ENCODE measurements at places on chromosomes 13 and 19.

DNA sequence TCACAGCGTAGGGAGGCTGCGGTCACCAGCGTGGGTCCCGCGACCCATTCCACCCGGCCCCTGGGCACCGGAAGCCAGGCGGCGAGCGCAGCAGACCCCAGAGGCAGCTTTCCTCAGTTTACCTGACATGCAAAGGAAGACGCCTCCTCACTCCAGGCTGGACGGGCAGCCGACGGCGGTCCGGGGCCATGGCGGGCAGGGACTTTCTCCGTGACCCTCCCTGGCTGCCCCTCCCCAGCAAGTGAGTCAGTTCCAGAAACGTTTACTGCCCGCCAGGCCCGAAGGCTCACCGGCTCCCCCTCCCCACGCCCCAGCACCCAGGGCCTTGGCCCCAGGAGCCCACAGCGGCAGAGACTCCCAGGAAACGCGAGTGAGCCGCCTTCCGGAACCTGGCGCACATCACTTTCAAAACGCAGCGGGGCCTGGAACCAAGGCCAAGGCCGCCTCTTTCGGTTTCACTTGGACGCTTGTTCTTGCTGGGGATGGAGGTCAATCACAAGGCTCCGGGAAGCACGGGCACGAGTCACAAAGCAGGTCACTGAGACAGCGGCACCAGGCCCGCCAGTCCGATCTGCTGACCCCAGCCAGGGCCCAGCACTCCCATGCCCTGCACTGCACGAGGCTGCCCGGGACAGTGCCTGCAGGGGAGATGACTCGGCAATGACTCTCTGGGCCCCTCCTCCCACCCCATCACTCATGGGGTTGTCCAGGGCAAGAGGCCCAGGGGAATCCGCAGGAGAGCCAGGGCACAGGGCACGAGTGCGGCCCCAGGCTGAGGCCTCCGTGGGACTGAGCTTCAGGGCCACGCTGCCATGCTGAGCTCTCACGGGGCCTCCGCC is 5.3 kb downstream of the SBNO2 start:
- DNase-seq, result no peak

DNA sequence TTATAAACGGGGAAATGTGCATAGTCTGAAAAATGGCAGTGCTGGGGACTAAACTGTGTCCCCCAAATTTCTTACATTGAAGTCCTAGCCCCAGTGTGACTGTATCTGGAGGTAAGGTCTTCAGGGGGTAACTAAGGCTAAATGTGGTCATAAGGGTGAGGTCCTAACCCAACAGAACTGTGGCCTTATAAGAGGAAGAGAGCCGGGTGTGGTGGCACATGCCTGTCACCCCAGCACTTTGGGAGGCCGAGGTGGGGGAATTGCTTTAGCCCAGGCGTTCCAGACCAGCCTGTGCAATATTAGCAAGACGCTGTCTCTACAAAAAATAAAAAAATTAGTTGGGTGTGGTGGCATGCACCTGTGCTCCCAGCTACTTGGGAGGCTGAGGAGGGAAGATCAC is 17.8 kb downstream of the PROZ start:
- DNase-seq, result no peak

DNA sequence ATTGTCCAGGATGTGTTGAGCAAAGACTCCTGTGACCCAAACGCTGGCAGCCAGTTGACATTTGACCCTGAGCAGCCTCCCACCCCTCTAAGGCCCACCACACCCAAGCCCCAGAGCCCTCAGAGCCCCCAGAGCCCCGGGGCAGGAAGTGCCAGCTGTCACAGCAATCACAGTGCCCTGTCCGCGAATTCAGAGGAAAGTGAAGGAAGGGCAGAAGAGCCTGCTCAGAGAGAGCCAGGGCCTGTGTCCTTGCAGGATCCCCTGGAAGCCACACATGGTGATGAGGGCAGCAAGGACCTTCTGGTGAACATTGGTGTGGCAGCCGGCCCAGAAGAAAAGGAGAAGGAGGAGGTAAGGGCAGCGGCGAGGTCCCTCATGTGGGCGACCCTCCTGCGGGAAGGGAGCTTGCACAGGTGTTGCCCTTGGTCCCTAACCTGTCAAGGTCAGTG is 63.7 kb downstream of the SPATA13 start:
- DNase-seq, result no peak

GRCh38 chr19:47742634-47743033 is 2.7 kb upstream of the NOP53 start:
- DNase-seq, result no peak

DNA sequence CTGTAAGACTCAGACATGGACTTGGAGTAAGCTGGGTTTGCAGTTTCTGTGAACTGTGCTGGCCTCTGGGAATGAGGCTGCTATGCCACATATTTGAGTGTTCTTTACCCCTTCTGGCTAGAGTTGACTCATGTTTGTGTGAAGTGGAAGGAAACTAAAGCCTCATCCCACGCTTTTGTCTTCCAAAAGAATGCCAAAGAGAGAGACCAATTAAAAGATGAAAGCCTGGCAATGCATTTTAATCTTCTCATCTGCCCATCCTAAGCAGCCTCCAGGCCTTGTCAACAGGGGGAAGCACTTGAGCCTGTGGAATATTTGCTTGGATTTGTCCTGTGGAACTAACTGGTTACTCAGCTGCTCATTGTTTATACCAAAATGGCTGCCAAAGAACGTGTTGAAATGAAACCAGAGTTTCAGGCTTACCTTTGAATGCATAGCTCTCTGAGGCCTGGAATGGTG is 49.1 kb downstream of the LMO7 start:
- no peak for DNase-seq

GRCh38 chr13:44273991-44274770 is 99.4 kb upstream of the SERP2 start:
- DNase-seq, result no peak

GRCh38 chr13:48526286-48526685 is 6.6 kb downstream of the RCBTB2 start:
- DNase-seq, result no peak

GRCh38 chr19:46670813-46671212 is 9.8 kb upstream of the DACT3 start:
- DNase-seq, result no peak

DNA sequence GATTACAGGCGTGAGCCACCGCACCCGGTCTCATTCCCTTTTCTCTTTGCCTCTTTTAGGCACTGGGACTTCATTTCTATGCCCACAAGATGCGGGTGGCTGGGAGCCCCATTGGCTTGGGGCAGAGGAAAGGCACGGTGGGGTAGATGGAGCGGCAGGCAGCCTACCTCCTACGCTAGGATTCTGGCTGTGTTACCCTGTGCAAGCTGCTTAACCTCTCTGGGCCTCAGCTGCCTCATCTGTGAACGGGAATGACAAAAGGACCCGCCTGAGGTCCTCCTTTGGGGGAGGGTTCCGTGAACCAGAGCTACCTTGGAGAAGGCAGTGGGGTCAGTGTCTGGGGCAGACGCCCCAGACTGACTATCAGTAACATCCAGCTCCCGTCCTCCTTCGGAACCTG is 9.3 kb upstream of the LINGO3 start:
- DNase-seq, result no peak

DNA sequence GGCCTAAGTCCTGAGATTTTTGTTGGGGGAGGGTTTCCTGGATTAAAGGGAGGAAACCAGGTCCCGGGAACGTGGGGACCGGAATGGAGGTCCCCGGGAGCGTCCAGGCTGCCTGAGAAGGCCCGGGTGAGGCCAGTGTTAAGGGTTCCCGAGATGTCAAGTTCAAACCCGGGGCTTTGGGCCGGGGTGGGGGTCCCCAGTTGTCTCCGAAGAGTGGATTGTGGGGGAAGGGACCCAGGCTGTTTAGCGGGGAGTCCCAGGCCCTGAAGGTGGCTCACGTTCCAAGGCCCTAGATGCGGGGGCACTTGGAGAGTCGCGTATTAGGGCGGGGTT is 262 bp downstream of the COX7A1 start:
- no peak for DNase-seq

DNA sequence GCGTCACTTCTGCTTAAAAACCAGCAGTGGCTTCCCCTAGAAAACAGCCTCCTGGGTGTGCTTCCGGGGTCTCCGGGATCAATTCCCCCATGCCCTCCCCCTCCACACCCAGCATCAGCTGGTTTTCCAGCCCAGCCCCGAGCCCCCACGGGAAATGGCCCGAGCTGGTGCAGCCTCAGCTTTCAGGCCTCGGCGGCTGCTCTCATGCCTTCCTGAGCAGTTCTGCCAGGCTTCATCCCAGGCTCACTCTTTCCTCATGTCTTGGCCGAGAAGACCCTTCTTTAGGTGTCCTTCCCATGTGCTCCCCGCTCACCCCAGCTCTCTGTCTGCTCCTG is 103.1 kb upstream of the RNF113B start:
- no peak for DNase-seq

DNA sequence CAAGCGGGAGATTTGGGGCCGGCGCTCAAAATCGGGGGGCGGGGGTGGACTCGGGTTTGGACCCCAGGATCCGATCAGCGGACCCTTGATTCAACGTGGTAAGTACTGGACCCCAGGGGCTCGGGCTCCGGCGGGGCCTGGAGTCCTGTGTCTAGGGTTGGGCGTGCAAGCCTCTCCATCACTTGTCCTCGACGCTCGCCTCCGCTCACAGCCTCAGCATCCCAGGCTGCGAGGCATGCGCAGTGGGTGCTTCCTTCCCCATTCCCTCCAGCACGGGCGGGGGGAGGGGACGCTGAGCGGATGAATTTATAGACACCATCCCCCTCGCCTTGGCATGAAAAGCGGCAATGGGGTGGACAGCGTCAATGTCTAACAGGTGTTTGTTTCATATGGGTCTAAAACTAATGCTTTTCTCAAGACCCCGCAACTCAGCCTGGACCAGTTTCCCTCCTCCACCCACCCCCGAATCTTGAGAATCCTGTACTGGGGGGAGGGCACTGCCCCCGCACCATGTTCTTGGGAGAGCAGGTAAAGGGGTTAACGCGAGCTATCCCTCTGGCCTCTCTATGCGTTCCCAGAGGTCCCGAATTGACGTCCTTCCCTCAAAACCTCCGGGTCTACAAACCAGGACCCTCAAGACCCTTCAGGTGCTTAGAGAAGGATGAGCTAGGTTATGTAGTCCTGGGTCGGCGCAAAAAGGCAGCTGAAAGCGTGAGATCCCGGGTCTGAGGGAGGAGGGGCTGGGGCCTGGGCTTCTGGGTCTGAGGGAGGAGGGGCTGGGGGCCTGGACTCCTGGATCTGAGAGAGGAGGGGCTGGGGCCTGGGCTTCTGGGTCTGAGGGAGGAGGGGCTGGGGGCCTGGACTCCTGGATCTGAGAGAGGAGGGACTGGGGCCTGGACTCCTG is 579 bp downstream of the CPT1C start:
- DNase-seq, result peak; percentile 77

GRCh38 chr13:78680115-78680561 is 21.2 kb upstream of the OBI1 start:
- DNase-seq, result no peak

DNA sequence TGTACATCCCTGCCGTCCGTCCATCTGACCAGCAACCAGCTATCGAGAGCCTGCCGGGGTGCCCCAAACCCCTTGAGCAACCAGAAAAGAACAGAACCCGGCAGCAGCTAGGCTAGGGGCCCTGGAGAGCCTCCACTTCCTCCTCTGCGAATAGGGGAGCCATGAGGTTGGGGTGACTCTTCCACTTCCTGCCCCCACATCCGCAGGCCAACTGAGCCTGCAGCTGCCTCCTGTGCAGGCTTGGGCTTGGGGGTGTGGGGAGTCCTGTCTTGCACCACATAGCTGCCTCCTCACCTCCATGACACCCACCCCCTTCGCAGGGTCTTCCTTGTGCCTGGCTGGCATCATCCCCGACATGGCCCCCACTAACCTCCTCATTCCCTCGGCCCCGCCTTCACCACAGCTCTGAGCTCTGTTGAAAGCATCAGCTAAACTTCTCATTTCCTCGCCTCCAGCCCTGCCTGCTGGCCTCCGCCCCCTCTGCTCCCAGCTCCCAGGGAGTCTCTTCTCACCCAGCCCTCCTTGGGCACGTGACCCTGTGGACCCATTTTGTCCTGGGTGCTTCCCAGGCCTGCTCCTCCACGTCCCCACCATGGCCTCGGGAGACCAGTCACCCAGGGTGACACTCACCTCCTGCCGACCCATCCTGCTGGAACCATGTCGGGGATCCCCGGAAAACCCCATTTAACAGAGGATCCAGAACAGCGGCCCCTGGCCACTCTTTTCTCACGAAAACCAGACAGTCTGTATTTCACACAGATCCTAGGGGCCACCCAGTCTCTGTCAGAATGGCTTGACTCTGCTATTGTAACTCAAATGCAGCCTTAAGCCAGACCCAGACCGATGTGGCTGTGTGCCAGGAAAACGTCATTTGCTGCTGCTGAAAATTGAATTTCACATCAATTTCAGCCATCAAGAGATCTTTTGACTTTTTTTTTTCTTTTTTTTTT is 50.4 kb downstream of the MYO9B start:
- no peak for DNase-seq

GRCh38 chr13:104875038-104875754 is 1660.3 kb downstream of the EFNB2 start:
- no peak for DNase-seq

DNA sequence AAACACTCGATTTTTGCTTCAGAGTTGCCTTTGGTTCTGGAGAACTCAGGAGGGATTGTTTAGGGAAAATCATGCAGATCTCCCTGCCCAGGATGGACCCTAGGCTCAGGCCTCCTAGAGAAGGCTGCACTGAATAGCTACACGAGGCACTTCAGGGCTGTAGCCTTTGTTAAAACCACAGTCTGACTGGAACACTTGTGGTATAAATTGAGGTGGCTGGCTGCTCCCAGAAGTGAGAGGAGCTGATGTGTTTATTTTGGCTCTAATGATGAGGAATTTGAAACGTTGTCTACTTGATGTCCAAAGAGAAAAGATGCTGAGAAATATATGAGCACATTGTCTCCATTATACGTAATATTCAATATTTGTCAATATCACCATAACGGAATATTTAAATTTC is 762.1 kb upstream of the ARGLU1 start:
- DNase-seq, result no peak

- no peak for DNase-seq
These were observed 40.3 kb downstream of the RCBTB2 start for GRCh38 chr13:48492470-48493065.

GRCh38 chr13:20144141-20144850 is 16.6 kb downstream of the GJA3 start:
- no peak for DNase-seq

GRCh38 chr13:36207672-36208071 is 6.7 kb downstream of the SOHLH2 start:
- DNase-seq, result no peak

DNA sequence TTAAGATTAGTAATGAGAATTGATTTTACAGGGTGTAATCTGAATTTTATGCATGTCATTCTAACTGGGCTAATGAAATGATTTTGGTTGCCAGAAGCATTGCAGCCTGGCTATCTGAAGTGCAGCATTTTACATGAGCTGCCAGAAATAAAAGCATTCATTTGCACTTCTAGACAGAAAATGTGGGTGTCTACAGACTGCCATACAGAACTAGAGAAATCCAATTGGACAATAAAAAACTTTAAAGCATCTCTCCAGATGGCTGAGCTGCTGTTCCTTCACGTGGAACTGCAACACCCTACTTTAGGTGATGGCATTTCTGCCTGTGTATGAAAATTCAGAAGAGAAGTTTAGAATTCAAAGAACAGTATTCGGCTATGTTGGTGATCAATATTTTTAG is 450.1 kb upstream of the SLITRK1 start:
- DNase-seq, result no peak

- no peak for DNase-seq
These were observed 52.3 kb upstream of the PARP4 start for GRCh38 chr13:24564881-24565280.
